ENCODE measurements at places on chromosomes 1 and 21.

- DNase-seq = no peak
Measured at GRCh38 chr1:169196581-169196980, 90.1 kb downstream of the ATP1B1 start.

- DNase-seq = no peak
Measured at GRCh38 chr1:159993911-159994310, 37.9 kb downstream of the PIGM start.

GRCh38 chr1:17605582-17606344 lies 66.3 kb downstream of the ARHGEF10L start:
- no peak for DNase-seq

DNA sequence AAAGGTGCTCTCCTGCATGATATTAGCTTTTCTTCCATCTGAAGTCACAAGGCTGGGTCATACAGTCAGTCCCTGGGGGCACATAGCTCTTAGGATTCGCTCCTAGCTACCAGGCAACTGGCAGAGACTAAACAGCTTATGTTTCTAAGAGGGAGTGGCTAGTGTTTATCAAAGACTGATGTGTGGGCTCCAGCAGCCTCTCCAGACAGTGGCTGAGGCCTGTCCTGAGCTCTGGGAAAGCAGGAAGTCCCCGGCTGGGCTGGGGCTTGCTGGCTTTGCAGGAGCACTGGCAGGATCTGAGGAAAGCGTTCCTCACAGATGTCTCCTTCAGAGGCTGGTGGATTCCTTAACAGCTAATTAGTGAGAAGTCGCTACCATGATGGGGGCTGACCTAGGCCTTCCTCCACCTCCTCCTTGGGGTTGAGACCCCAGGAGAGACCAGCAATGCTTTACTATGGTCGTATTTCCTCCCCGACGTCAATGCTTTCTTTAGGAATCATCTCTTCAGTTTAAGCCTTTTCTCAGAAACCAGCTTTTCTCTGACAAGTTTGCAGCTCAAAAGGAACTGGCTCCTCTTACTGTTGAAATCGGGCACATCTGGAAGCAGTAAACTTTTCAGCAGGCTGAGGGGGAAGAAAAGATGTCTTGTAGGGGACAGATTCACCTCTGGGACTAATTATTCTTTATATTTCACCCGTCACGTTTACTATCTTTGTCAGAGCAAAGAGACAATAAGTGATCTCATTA lies 33.5 kb upstream of the HHAT start:
- DNase-seq = no peak

DNA sequence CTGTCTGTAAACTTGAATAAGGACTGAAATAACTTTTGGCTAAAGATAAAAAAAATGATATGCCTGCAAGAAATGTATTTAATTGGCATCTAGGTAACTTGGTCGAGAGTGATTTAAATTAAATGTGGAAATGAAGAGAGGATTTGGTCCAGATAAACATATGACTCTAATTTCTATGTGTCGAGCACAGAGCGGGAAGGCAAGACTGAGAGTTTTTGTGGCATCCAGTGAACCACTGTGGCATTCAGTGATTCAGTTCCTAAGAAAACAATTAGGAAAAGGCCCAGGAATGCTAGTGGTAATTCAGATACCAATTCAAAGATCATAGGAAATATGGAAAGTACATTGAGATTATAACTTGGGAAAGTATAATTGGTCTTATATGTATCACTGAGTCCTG lies 39.6 kb downstream of the PDE4B start:
- DNase-seq = no peak

DNA sequence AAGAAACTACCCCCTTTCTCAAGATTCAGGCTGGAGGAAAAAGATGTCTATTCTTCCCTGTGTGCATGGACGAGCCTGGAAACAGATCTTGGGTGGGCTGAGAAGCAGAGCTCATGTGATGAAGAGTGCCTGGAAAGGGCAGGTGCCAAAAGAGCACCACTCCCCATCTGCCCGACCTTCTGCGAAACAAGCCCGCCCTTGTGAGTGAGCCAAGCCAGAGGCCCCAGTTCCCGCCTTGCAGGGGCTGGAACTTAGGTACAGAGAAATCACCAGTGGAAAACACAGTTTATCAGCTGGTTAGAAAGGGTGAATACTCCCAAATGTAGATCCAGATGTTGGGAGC lies 26.7 kb upstream of the A3GALT2 start:
- DNase-seq = no peak

DNA sequence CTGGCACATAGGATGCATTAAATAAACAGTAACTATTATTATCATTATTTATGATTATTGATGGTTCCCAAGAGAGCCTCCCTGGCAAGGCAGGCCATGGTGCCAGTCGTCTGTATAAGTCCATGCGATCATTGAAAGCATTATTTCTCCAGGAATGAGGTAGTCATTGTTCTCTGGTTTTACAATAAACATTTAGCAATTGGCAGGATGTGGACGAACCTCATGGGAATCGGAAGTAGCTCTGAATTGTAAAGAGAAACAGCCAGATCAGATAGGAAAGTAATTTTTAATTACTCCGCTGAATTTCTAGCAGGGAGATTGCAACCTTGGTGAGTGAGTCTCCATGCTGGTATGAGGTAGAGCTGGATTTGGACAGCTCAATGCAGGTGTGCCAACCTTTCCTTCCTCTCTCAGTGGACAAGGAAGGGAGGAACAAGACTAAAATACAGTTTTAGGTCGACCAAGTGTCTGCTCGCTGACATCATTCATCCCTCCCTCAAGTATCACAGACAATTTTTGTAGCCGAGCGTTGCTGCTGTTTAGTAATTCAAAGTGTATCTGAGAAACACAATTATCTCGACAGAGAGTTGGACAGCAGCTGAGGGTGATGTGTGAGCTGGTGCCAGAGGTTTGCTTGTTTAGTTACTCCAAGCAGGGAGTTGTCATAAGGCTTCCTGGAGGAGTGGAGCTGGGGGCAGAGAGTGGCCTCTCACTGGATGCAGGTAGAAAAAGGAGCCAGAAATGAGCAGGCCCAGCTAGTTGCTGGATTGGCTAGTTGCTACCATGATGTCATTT lies 250.8 kb downstream of the KCNJ6 start:
- no peak for DNase-seq

GRCh38 chr1:230822092-230822581 lies 46.2 kb downstream of the C1orf198 start:
- DNase-seq = no peak

DNA sequence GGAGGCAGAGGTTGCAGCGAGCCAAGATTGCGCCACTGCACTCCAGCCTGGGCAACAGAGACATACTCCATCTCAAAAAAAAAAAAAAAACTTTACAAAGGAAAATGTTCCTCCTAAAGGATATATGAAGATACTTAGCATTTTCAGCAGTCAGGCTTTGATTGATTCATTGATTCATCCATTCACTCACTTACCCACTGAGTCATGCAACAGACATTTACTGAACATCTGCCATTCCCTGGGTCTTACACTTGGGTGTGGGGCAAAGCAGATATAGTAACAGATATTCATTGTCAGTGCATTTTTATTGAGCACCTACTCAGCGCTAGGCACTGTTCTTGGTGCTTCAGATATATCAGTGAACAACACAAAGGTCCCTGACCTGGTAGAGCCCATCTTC lies 5.6 kb upstream of the LACTBL1 start:
- no peak for DNase-seq

DNA sequence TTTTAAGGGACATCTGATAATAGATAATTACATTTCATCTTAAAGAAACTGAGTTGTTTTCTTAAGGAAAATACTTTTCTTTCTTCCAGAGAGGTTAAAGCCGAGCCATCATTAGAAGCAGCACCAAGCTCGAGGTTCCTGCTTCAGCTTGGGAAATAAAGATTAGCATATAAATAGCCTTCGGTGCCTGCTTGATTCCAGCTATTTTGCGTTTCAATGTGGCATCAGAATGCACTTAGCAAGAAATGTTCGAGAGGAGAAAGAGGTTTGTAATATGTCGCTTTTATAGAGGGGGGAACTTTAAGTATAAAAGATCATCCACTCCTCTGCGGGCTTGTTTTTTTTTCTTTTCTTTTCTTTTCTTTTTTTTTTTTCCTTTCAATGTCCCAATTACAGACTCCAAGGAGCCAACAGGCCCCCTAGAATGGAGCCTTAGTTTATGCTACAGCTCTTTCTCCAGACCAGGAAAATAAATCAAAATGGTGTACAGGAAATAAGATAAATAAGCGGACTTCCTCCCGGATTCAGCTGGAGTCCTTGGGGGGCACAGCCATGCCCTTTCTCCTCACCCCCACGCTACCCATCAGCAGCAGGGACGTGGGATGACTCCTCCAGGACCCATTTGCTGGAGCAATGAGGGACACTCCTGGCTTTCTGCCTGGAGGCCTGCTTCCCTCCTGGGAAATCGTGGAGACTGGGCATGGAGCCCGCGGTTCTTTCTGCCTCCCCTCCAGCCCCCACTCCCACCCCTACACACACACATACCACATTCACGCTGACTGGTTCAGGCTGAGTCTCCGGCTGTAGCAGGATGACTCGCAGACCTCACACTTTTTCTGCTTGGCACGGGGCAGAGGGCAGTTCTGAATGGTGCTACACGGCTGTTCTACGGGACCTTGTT lies 131.6 kb downstream of the RRAGC start:
- peak; percentile 57 for DNase-seq

DNA sequence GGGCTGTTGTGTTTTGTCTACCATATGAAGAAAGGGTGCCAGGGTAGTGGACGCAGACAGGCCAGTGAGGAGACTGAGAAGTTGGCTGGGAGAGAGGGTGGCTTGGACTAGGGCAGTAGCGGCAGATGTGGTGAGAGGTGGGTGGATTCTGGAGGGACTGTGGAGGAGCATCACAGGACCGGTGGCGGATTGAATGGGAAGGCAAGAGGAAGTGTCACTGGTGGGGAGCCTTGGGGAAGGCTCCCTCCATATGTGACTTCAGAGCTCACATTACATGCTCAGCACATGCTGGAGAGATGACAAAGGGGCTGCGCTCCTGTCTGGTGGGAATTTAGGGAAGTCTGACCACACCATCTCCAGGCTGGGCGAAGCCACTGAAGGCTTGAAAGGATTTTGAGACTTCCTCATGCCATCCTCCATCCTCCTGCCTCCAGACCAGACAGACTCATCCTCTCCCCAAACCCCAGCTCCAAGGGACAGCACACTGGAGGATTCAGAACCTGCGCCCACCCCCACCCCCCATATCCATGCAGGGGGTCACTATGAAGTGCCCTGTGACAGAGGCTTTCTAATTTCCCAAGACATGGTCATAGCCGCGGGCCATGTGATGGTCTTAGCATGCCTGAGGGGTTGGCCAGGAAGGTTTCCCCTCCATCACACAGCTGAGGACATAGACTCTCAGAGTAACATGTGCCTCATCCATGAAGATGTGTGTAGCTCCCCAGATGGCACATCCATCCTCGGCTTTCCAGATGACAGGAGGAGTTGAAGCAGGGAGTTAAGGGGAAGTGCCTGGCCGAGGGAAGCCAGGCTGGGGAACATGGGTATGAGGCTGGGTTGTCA lies 138.8 kb upstream of the WNT4 start:
- DNase-seq = no peak

GRCh38 chr1:3068564-3069431 lies at the start of gene PRDM16:
Gene PRDM16 (plus strand): TSS chr1:3069203. CDS start chr1:3069260, 57 bp downstream.
- DNase-seq = no peak

- DNase-seq = peak; percentile 10
Measured at GRCh38 chr1:116971258-116971860, 30.2 kb upstream of the CD101 start.

DNA sequence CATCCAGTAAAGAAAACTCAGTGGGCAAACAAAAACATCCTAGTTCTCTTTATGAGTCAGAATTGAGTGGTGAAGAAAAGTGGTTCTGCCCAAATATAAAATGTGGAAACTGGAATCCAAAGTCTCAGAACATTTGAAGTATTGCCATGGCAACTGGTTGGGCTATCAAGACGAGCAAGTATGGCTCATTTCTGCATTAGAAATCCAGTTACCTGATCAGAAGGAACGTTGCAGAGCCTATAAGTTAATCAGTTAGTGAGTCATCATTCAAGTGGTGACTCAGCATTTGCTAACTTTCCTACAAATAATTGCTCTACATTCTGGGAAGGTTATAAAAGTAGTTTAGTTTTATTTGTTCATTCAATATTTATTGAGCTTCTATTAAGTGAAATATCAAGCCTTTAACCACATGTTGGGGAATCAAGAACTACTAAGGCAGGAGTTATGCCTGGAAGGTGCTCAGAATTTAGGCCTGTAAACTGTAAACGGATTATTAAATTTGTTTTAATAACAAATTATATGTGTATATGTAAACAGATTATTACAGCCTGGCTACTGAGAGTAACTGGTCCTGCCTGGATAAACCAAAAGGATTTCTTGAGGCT lies 104.3 kb downstream of the PAPPA2 start:
- DNase-seq = no peak

GRCh38 chr1:56215771-56216170 lies 363.6 kb downstream of the PLPP3 start:
- DNase-seq = no peak

DNA sequence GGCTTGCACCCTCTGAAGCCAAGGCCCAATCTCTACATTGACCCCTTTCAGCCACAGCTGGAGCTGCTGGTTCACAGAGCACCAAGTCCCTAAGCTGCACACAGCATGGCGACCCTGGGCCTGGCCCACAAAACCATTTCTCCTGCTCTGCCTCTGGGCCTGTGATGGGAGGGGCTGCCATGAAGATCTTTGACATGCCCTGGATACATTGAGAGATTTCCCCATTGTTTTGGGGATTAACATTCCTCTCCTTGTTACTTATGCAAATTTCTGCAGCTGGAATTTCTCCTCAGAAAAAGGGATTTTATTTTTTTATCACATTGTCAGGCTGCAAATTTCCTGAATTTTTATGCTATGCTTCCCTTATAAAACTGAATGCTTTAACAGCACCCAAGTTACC lies 235.8 kb downstream of the COL11A1 start:
- DNase-seq = no peak

GRCh38 chr1:119045096-119045746 lies 57.1 kb upstream of the TBX15 start:
- no peak for DNase-seq

GRCh38 chr1:57550092-57550491 lies 126.2 kb upstream of the DAB1 start:
- no peak for DNase-seq

DNA sequence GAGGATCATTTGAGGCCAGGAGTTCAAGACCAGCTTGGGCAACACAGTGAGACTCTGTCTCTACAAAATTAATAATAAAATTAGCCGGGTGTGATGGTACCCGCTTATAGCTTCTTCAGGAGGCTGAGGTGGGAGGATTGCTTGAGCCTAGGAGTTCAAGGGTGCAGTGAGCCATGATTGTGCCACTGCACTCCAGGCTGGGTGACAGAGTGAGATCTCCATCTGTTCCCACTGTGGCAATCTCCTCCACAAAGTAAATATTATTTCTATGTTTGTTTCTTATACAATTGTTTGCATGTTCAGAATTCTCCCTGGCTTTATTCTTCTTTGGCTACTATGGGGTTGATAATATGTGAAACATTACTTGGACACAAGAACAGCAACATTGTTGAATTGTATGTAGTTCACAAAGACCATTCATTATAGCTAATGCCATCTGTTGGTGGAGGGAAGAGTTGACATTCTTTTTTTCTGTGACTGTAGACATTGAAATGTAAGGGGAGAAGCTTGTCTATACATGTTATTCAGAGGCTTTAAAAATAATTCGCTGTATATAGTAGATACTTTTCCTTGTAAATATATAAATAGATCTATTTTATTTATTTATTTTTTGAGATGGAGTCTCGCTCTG lies 47.8 kb upstream of the SRSF10 start:
- DNase-seq = no peak

All from substantia nigra (tissue), 51 donors.